NCI-H1436 (cell line): ENCODE measurements at places on chromosomes 16 and 17.

GRCh38 chr17:29032857-29033197 is 10.1 kb upstream of the PIPOX start:
- no peak for DNase-seq

- DNase-seq, result no peak
Observed at GRCh38 chr17:48530887-48531272, at the start of gene HOXB1. HOXB1 (minus strand) TSS chr17:48531011; CDS start chr17:48530904, 107 bp downstream.

DNA sequence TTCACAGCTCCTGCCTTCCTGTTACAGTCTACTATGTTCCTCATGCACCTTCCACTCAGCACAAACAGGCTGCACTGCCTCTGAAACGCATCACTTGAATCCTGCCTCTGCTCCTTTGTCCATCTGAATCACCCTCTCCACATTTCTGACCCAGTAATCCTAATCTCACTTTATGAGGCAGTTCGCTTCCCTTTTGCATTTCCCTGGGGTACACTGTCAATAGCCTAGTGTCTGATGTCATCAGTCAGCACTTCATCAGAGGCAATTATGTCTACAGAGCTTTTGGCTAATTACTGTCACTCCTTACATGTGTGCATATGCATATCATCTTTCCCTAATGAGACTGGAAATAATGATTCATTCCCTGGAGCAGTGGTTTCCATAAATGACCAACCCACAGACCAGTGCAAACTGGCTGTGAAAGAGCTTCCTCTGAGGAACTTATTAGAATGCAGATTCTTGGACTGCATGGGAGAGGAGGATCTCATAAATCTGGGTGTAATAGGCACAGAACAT is 23.6 kb downstream of the CA4 start:
- DNase-seq, result peak; percentile 73

DNA sequence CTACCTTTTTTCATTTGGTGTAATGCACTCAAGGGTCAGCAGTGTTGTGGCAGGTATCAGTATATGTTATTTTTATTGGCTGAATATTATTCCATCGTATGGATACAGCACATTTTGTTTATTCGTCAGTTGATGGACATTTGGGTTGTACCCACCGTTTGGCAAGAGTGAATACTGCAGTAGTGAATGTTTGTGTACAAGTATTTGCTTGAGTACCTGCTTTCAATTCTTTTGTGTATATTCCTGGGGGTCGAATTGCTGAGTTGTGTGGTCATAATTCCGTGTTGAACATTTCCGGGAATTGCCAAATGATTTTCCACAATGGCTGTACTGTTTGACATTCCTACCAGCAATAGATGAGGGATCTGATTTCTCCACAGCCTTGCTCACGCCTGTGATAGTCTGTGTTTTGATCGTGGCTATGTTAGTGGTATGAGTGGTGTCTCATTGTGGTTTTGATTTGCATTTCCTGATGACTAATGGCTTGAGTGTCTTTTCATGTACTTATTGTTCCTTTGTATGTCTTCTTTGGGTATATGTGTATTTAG is 108.4 kb downstream of the OR1D5 start:
- DNase-seq, result no peak

DNA sequence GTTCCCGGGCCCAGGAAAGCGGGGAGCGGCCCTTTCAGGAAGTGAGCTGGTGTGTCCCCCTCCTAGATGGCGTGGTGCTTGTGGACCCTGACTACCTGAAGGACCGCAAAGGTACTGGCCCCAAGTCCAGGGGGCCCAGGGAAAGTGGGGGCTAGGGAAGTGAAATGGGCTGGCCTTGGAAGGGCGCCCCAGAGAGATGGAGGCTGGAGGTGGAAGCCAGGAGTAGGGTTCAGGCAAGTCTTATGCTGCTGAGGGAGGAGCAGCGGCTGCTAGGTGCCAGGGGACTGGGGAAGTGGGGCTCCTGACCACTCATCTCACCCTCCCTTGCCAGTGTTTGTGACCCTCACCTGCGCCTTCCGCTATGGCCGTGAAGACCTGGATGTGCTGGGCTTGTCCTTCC is 5.6 kb downstream of the ARRB2 start:
- DNase-seq, result no peak

GRCh38 chr16:74226338-74226954 is 70.2 kb upstream of the PSMD7 start:
- no peak for DNase-seq

DNA sequence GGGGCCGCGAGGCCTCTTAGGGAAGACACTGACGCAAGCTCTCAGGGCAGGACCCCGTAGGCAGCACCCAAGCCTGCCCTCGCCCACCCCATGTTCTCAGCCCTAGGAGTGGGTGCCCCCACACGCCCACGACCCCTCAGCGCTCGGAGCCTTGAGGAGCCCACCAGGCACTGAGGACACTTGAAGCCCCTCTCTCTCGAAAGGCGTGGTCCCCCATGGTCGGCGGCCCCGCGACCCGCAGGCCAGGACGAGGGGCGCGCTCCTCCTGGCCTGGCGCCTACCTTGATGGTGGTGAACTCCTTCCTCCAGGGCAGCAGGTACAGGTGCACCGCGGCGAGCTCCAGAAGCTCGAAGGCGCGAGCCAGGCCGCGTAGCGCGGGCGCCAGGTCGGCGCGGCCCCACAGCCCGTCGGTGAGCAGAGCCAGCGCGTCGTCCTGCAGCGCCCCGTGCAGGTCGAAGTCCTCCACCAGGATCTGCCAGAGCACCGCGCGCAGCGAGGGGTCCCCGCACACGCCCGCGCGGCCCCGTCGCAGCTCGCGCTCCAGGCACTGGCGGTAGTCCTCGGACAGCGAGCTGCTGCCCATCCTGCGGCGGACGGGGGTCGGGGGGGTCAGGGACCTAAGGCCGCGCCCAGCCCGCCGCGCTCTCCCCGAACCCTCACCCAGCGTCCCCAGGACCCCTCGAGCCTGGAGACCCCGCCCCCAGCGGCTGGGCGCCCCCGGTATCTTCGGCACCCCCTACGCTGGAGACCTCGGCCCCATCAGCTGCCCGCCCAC is 668 bp downstream of the SPATA2L start:
- DNase-seq, result peak; percentile 52

DNA sequence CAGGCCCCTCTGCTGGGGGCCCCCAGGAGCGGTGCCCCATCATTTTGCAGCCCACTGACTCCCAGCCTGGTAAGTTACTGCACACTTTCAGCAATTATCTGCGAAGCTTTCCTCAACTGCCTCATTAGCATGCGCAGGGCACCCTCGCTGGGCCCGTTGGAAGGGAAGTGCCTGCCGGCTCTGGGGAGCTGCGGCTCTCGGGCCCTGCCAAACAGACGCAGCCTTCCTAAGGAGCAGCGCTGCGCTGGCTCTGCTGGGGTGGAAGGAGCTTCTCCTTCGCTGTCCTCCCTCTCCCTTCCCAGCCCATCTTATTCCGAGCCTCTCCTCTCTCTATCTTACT is 71.0 kb downstream of the RBBP6 start:
- DNase-seq, result peak; percentile 4

DNA sequence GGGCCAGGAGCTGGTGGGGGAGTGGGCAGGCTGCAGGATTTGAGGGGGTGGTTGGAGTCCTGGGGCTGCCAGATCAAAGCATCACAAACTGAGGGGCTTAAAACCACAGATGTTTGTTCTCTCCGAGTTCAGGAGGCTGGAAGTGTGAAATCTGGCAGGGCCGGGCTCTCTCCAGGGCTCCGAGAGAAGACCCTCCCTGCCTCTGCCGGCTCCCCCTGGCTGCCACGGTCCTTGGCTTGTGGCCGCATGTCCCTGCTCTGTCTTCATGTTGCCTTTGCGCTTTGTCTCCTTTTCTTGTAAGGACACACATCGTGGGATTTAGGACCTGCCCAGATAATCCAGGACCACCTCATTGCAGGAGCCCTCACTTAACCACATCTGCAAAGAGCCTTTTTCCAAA is 139.8 kb upstream of the GSE1 start:
- DNase-seq, result no peak
